ENCODE measurements at places on chromosomes 11 and 22. TPM values are rescaled to one million over a fixed set of nuclear protein-coding genes. Genes with fewer than 3 reads are reported as not detected.
A peak's percentile ranks its signal among the peaks of the same experiment; 100 is the strongest.

DNA sequence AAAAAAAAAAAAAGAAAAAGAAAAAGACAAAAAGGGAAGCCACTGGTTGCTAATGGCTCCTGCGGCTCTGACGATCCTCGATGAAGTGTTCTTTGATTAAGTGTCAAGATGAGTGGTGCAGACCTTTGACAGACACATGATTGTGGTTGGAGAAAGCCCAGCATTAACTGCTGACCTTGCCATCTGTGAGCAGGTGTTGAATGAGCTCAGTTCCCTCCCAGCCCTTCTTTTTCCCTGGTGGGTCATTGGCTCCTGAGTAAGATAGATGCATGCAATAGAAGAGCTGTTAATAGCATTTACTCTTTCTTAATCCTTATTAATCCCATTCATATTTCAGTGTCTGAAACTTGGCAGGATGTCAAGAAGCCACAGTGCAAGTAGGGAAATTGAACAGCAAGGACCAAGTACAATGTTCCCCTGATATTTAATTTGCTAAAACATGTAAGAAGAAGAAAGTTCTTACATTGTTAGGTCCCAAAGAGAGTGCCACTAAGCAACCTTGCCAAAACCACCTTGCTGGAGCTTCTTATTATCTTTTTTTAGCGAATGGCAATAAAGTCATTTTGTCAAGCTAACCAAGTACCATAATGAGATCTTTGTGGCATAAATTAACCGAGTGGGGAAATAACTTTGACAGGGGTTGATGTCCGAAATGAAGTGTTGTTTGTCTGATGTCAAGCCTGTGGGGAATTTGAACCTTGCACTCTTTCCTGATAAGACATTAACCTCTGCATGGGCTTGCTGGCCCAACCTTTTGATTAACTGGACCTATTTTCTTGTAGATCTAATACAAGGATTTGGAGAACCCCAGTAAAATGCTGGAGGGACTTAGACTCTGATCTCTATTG lies 113.7 kb downstream of the PTPRJ start:
- DNase-seq, result no peak

DNA sequence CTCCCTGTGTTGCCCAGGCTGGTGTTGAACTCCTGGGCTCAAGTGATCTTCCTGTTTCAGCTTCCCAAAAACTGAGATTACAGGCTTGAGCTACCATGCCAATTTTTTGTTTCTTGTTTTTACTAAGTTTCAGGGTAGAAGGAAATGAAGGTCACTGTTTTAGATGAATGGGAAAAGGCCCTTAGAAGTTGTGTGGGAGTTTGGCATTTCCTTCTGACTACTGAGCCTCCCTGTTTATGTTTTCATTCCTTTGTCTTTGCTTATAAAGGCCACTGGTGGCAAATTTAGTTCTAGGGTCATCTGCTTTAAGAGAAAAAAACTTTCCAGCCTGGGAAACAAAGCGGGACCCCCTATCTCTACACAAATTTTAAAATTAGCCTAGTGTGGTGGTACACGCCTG lies 22.1 kb downstream of the SRPRA start:
- no peak for DNase-seq

- no peak for DNase-seq
Observed at GRCh38 chr22:20392983-20393704, 807 bp upstream of the ZNF74 start.

DNA sequence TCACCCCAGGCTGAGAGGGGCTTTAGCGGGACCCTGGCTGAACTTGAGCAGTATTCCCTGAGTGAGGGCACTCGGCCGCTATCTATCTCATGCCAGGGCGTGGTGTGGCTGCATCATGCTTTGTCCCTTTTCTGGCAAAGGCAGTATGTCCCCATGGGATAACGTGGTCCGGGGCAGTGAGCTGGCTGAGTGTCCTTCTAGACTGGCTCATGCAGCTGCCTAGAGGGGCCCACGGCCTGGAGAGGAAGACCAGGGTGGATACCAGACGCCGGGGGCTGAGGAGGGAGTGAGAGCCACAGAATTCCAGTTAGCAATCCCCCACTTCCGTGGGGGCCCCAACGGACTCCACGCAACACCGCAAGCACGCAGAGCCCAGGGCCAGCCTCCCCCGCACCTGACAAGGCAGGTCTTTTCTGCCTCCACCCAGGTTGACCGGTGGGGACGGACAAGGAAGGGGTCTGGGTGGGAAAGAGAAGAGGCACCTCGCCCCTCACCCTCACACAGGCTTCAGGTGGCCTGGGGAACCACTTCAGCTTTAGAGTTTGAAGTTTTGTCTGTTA lies 15.5 kb downstream of the NFAM1 start:
- DNase-seq, result no peak

DNA sequence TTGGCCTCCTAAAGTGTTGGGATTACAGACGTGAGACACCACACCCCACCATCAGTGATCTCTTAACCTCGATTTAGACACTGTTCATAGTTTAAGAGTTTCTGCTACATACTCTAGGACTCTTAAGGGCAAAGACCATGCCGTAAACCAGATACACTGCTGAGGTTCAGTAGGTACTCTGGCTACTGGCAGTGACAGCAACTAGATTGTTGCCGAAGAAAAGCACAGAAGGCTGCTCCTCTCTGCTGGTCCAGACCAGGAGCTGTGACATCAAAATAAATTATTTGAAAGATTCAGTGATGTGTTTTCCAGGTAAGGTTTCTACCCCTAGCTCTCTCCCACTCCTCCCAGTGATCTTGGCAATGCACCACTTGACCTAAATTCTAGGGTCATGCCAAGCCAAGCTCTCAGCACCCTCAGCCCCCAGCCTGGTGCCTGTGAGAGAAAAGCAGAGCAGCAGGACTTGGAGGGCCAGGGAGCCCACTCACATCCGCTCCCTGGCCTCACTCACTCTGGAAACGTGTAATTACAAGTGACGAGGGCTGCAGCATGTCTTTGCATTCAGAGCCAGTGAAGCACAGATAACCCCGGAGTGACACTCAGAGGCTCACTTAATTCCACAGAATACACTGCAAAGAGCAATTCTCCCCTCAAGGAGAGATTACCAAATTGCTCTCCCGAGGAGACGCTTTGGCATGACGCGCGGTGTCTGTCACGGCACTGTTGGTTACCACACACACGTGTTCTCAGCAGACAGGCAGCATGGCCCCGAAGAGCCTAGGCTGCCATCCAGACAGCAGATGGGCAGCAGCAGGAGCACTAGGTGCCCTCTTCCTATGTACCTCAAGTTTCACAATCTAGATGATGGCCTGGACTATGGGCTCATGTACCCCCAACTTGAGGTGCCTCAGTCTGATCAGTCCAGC lies 96.9 kb upstream of the PITPNB start:
- no peak for DNase-seq

DNA sequence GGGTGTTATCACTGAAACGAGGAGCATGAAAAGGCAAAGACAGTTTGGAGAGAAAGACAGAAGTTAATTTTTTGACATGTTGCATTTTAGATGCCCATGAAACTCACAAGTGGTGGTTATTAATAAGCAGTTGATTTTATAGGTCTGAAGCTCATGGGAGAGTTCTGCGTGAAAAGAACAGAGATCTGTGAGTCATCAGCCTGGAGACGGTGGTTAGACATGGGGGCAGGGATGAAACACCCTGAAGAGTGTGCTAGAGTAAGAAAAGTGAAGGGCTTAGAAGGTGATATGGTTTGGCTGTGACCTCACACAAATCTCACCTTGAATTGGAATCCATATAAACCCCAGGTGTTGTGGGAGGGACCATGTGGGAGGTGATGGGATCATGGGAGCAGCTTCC lies 289.1 kb upstream of the ISX start:
- no peak for DNase-seq

GRCh38 chr11:102453302-102453695 lies 734 bp upstream of the TMEM123 start:
- DNase-seq, result no peak

- no peak for DNase-seq
Observed at GRCh38 chr22:46561435-46561905, 24.1 kb upstream of the CELSR1 start.

- DNase-seq, result no peak
Observed at GRCh38 chr11:9914064-9914463, 250.2 kb downstream of the SWAP70 start.

GRCh38 chr22:50244420-50245213 lies at the start of gene TUBGCP6:
TSS of gene TUBGCP6 (minus strand) at chr22:50245023. CDS start at chr22:50244459, 564 bp downstream.
- DNase-seq, result peak; percentile 93

- DNase-seq, result no peak
Observed at GRCh38 chr22:43750751-43751150, 61.4 kb downstream of the EFCAB6 start.

- no peak for DNase-seq
Observed at GRCh38 chr22:21909871-21910270, 42.4 kb upstream of the MAPK1 start.

DNA sequence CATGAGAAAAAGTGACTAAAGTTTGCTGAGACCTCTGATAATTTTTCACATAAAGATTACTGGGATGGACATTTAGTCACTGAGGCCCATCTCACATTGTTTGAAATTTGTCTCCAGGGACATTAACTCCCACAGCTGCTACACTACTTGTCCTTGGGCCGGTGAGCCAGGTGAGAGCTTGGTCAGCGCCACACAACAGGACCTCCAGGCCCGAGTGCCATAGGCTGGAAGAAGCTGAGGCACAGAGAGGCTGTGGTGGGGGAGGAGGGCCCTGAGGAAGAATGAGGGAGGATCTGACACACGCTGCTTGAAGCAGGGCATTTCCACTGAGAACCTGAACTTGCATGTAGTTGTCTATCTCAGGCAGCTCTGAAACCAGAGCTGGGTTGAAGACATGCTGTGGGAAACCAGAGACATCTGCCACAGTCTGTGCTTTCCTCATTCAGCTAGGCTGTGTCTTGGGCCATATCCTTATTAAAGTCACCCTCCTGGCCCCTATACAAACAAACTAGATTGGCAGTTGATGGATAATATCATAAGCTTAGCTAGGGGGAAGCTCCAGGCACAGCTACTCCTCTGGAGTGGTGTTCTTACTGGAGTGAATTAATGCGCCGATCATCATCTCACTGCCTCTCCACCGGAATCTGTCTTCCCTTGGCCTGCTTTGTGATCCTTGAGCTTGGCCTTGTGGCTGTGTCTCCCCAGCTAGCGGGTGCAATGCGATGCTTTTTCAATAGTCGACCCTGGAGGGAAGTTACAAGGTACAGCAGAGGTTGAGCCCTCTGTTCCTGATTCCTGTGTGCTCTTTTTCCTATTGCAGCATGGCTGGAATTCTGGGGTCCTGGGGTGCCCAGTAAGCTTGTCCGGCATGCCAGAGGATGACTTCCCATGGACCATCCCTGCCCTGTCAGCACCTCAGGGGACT lies 225.3 kb upstream of the B3GAT1 start:
- DNase-seq, result no peak

DNA sequence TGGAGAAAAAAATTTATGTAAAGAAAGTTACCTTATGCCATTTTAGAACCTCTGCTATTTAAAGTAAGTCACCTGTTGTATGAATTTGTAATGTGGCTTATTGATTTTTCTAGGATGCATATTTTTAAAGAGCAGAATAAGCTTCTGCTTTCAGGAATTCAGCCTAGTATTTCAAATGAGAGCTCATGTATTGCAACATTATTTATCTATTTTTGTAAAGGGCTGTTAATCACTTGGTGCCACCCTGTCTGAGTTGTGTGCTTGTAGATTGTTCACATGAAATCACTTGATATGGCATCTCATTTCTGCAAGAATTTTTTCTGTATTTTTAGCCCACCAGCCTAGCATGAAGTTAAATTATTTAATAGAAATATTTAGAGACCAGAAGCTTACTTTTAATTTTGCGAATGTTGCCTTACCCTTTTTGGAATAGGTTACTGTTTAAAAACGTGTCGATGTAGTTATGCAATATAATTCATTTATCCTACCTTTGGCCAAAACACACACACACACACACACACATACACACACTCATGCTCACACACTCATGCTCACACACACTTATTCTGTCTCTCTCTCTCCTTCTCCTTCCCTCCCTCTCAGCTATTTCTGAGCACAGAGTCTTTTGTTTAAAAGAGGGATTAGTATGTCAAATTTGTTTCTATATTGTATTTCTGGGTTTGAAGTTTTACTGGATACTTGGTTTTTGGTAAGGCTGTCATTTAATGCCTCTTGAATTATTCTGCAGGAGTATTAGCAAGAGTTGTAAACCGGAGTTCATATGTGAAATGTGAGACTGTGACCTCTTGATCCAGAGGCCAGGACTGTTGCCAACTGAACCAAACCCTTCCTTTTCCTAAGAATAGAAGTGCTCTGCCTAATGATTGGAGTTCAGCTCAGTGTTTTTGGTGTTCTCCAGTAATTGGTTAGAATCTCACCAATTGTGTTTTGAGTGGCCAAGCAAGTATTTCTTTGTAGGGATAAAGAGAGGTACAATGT lies 34.4 kb downstream of the YAP1 start:
- no peak for DNase-seq

DNA sequence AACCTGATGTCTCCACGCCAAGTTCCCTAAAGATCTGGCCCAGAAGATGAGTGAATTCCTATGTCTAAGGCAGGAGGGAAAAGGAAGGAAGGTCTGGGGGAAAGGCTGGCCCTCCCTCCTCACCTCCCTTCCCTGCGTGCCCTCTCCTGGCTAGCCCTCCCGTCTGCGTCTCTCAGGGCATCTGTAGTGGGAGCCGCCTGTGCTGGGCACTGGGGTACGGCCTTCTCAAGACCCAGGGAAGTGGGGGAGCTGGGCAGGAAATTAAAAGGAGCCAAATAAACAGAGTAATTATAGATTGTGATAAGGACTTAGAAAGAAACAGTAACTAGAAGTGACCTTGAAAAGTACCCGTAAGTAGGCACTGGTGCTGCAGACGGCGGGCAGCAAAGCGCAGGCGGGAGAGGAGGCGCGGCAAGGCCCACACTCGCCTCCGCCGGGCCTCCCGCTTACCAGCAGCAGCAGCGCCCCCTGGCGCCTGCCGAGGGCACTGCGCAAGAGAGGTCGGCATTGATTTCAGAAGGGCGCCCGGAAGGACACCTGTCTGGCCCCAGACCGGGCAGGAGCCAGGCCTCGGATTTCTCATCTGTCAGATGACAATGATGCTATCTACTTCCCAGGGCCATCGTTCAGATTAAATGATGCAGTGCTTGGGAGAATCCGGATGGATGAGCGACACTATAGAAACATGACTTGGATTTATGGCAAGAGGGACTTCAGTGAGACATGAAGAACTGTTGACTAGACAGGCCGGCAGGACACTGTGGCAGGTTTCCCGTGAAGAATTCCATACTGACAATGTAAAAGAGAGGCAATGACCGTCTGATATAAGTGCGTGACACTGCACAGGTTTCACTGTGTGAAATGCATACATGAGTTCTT lies 7.3 kb downstream of the KCNJ1 start:
- peak; percentile 24 for DNase-seq

GRCh38 chr11:112564228-112564955 lies 303.7 kb upstream of the PLET1 start:
- peak; percentile 48 for DNase-seq

- no peak for DNase-seq
Observed at GRCh38 chr11:119641983-119642745, 86.8 kb downstream of the NECTIN1 start.

KCNA4 gene
- not detected for polyA plus RNA-seq

FOLR1 gene
- 1.2 TPM for polyA plus RNA-seq

TMEM132A gene
- 24.8 TPM for polyA plus RNA-seq

SLC1A2 gene
- 2.1 TPM for polyA plus RNA-seq

B4GALNT4 gene
- polyA plus RNA-seq, result 13.2 TPM

RBMXL2 gene
- not detected for polyA plus RNA-seq

ENTHD1 gene
- not detected for polyA plus RNA-seq

WT1 gene
- polyA plus RNA-seq, result not detected

Data from muscle of arm (tissue), 14 donors.